EL (cell line): ENCODE measurements at places on chromosomes 1 and 21.

DNA sequence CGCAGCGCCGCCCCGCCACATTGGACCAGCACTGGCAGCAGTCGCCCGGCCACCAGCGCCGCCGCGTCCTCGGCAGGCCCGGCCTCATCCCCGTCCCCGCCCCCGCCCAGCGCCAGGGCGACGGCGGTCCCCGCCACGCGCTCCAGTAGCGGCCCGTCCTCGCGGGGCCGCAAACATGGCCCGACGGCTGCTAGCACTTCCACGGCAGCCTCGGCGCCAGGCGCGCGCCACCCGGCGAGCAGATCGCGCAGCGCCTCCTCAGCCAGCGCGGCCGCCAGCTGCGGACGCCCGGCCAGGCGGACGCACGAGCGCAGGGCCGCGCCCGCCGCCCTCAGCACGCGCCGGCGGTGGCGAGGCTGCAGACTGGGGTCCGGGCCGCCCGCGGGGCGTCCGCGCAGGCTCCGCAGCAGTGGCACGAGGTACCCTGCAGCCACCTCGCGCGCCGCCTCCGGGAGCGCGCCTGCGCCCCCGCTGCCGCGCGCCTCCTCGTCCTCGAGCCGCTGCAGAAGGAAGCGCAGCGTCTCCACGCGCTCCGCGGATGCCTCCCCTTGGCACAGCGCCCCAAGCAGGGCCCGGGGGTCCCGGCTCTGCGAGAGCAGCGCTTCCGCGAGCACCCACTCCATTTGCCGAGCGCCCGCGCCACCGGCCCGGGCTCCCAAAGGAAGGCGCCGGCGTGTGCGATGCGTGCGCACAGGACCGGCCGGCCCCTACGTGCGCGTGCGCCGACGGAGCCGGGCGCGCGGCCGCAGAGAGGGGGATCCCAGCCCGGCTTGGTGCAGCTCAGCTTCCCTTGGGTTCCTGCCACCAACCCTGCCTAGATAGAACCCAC lies at the start of gene TARBP1:
Gene TARBP1 (minus strand): TSS at position 699 of the 829 bp plus-strand sequence. CDS start 76 bp downstream, at position 623.
- peak; percentile 78 for DNase-seq

DNA sequence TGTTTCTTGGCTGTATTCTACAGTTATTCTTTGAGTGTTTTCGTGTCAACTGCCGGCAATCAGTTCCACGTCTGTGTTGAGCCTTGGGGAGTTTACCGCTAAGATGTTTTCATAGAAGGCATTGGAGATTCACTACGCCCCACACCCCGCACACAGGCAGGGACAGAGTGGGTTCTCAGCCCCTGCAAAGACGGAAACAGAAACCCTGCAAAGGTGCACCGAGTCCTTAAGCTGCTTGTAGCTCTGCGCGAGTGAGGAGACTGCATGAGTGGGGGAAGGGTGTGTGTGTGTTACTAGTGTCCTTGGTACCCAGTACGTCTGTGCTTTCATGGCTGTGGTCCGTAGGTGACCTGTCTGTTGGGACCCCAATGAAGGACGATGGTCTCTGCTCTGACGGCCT lies 1.9 kb downstream of the LHX4 start:
- DNase-seq: no peak

- no peak for DNase-seq
Observed at GRCh38 chr21:26451081-26451740, 121.9 kb downstream of the CYYR1 start.

DNA sequence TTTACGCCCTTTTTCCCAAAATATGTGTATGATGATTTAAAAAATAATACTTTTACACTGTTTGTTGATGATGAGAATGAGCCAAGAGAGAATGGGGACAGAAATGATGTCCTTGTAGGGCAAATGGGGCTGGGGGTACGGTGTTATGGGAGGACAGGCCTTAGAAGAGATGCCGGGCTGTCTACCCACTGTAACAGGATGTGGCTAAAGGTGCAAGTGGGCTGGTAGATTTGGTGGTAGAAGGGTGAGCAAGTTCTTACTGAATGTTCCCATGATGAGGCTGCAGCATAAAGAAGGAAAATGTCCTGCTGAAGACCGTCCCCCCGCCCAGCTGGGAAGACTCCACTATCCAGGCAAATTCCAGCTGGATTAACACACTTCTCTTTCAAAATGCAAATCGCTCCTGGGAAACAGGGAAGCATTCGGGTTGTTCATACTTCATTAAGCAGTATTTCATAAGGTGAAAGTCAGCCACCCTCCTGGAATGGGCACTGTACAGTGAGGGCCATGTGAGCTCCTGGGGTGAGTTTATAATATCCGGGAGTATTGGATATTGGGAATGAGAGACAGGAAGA lies 14.0 kb downstream of the GPA33 start:
- no peak for DNase-seq

DNA sequence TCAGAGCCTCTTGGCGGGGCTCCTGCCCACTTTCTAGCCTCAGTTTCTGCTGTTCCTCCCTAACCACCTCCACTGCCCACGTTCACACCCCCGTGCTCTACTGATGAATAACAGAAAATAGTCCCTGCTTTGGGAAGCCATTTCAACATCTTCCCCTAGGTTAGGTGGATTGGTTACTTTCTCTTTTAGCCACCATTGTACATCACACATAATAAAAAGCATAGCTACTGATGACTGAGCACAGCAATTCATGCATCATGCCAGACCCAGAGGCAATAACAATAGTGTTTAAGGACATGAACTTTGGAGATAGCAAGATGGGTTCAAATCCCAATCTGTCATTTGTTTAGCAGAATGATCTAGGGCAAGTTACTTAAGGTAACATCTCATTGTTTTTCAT lies 74.6 kb downstream of the COLGALT2 start:
- no peak for DNase-seq

DNA sequence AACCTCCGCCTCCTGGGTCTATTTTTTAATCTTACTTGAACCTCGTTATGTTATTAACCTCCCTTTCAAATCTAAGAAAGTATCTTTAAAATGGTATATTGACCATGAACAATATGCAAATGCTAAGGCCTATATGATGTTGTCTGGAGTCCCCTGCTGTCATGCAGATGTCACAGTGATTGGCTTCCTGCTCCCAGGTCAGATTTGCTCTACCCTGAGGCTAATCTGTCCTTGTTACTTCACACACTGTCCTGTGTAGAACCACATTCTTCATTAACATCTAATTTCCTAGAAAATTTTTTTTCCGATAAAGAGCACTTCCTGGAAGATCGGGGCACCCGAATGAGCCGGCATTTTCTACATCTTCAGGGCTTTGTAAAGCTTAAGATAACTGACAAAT lies 306.6 kb downstream of the MRPL39 start:
- DNase-seq: no peak

- DNase-seq: no peak
Observed at GRCh38 chr1:114024049-114024448, 44.8 kb downstream of the OLFML3 start.

DNA sequence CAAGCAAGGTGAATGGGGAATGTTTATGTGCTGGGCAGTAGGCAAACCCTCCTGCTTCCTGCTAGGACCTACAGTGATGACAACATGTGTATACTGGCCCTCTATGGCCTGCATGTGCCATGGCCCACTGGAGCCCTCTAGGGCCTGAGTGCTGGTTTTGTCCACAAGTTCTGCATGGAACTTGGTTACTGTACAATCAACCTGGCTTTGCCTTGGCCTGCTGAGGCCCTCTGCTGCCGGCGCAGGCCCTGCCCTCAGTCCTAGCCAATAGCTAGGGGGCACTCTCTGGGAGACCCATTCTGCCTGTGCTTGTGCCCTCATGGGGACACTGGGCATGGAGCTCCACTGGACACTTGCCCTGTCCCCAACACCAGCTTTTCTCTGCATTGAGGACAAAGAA lies 138.6 kb upstream of the NGF start:
- DNase-seq: peak; percentile 47

DNA sequence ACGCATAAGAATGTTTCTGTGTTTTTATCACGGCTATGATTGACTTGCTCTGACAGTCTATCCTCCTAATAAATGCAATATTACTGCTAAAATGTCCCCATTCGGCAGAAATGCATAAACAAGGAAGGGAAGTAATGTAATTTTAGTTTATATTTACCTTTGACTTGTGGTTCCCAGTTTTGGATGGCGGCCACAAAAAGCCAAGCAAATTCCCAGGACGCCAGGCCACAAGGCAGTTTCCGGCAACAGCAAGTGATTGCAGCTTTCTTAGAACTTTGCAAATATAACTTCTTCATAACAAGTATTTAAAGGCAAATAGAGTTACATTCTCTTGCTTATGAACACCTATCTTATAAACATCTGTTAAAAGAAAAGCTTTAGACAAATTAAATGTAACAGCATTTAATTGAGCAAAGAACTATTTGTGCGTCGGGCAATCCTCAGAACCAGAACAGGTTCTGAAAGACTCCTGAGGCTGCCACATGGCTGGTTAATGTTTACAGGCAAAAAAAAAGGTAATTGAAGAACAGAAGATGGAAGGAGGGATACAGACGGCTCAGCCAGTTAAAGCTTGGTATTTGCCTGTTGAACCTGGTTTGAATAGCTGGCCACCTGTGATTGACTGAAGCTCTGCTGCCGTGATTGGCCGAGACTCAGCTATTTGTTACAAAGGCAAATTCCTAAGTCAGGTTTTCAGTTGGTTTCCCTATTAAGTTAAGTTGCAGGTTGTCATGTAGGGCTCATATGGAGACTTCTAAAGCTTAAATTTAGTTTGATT lies 80.8 kb downstream of the C21orf91 start:
- no peak for DNase-seq

DNA sequence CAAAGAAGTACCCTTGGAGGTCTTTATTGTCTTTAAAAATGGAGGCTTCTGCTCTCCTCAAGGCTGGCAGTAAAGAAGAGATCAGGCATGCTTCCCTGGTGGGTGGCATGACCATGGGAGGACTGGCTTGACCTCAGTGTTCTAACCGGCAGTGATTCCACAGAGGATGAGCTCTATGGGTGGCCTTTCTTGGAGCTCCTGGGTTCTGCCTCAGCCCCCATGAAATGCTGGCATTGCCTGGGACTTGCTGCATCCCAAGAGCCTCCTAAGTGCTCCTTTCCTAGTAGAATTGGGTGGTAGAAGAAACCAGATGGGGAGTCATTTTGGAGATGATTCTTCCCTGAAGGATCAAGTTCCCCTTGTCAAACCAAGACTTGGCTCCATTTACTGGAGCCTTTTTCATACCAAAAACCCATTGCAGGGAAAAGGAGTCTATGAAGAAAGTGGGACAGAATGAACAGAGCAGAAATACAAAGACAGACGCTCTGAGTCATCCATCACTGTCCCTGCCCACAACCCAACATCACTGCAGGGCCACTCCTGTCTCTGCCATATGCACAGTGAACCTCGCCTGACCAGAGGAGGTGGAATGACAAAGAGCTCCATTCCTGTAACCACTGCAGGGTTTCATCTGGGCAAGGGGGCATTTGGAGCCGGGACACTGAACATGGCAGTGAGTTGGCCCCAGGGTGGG lies 42.4 kb downstream of the RIMS3 start:
- DNase-seq: no peak

DNA sequence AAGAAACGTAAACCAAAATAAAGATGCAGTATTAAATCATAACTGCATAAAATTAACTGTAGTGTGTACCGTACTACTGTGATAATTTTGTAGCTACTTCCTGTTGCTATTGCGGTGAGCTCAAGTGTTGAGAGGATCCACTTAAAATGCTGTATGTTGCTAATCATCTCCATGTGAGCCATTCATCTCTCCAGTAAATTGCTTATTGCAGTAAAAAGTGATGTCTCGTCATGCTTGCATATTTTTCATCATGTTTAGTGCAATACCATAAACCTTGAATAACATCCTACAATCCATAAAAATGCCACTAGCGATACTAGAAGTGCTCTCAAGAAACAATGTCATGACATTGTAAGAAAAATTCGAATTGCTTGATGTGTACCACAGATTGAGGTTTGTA lies 66.3 kb downstream of the RAVER2 start:
- DNase-seq: no peak

- no peak for DNase-seq
Observed at GRCh38 chr1:25109531-25109951, 122.8 kb downstream of the SYF2 start.

GRCh38 chr1:93910305-93910704 lies 1.1 kb upstream of the GCLM start:
- DNase-seq: no peak
